ENCODE measurements at places on chromosomes 13 and 19.

DNA sequence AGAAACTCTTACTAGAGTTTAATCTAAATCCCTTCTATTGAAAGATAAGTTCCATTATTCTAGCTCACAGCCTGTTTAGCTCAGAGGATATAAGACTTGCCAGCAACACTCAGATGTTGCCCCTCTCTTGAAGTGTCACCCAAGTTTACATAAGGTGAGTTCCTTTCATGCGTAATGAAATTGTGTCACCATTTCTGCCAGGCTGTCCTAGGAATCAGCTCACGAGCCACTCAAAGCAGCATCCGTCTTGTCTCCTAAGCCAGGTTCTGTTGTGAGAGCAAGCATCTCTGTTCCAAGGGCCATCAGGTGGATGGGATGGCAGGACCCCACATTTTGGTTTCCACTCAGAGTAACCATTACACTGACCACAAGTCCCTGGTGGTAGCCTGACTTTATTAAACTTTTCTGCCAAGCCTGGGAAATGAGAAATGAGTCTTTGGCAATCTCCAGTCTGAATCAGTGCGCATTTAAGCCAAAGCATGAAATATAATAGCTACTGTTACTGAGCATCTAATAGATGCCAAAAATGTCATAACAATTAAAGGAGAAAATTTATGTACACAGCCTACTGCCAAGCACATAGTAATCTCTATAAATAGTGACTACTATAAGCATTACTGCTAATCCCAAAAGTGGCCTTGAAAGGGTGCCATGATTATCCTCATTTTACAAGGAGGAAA lies 179.6 kb upstream of the MIR17HG start:
- H3K36me3 ChIP-seq, result no peaks in the 10 kb centered on the region
- no peak overlapping the region for H3K27ac ChIP-seq
- no peaks in the 10 kb centered on the region for H3K27me3 ChIP-seq
- DNase-seq, result no peak
- no peak overlapping the region for H3K4me3 ChIP-seq

DNA sequence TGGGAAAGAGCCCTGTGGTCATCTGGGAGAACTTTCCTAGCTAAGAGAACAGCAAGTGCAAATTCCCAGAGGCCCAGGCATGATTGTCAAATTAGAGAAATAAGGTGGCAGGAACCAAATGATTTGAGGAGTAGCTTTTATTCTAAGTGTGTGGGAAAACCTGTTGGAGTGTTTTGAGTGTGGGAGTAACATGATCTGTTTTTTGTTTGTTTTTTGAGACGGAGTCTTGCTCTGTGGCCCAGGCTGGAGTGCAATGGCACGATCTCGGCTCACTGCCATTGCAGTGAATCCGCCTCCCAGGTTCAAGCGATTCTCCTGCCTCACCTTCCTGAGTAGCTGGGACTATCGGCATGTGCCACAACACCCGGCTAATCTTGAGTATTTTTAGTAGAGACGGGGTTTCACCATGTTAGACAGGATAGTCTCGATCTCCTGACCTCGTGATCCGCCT lies 2.4 kb downstream of the SAE1 start:
- H3K36me3 ChIP-seq, result no peaks in the 10 kb centered on the region
- no peaks in the 10 kb centered on the region for H3K27me3 ChIP-seq
- no peak overlapping the region for H3K4me3 ChIP-seq
- no peak for DNase-seq
- no peak overlapping the region for H3K27ac ChIP-seq

- no peak overlapping the region for H3K27ac ChIP-seq
- H3K4me1 ChIP-seq, result no peaks in the 10 kb centered on the region
- no peaks in the 10 kb centered on the region for H3K27me3 ChIP-seq
- no peak overlapping the region for H3K4me3 ChIP-seq
Observed at GRCh38 chr13:29733147-29733611, 117.2 kb downstream of the UBL3 start.

DNA sequence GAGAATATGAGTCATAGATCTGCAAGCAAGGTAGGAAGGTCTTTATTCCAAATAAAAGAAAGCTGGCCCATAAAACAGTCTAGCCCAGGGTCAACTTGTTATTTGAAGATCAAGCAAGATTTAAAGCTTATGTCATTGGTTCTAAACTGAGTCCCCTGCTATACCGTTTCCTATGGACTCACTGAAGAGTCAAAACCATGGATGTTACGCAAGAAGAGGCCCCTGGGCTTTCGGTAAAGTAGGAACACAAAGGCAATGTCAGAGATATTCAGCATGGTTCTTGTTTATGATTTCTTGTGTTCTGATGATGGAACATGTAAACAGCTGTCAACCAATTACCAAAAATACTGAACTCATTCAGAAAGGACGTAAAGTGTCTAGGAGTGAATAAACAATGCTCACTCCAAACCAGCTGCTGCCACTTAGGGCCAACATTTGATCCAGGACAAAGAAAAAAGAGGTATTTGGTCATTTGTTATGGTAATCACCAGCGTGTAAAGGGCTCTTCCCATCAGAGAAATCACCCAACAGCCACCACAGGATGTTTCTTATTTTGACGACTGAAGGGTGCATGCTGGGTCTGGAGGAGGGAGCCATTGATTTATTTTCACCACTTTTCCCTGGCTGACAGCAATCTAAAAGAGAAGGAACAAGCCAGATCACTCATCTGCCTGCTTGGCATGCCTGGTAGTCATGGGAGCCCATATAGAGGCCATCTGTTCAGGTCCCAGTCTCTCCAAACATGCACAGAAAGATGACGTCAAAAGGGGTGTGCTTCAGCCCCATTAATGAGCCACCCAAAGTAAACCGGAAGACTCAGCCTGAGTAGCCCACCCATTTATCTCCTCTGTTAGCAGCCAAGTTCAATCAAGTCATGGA lies 68.3 kb downstream of the FGF14 start:
- no peaks in the 10 kb centered on the region for H3K36me3 ChIP-seq
- no peak overlapping the region for H3K4me3 ChIP-seq
- no peaks in the 10 kb centered on the region for H3K4me1 ChIP-seq
- no peak for DNase-seq
- no peak overlapping the region for H3K27ac ChIP-seq
- H3K27me3 ChIP-seq, result no peaks in the 10 kb centered on the region

- peaks cover 9% of the 10 kb centered on the region for H3K4me1 ChIP-seq
- no peak overlapping the region for H3K27ac ChIP-seq
- no peaks in the 10 kb centered on the region for H3K27me3 ChIP-seq
- no peaks in the 10 kb centered on the region for H3K36me3 ChIP-seq
Observed at GRCh38 chr13:110403315-110403714, 96.2 kb downstream of the COL4A2 start.

DNA sequence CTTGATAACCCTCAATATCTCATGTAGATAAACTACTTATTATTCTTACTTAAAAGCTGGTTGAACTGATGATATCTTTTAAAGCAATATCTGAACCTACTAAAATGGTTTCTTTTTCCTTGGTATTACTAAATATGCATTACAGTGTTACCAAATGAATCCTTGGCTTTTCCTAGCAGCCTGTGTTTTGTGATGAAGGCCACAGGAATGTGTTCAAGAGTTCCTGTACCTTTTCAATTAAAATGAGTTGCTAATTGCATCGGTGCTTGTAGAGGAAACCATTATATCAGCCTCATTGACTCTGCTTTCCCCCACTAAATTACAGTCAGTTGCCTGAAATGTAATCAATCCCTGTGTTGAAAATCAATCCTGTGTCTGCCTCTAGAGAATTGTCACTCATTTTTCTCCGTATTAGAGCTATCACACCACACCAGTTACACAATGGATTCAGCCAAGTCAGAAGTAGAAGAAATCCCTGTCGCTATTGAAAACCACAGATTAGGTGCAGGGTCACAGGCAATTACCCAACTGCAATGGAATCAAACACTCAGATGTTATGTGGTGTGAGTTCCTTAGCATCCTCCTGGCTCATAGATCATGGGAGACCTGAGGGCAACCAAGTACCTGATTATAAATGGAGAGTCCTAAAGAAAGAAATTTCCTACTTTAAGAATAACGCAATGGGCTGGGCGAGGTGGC lies 13.3 kb downstream of the FAM216B start:
- H3K36me3 ChIP-seq, result no peaks in the 10 kb centered on the region
- no peaks in the 10 kb centered on the region for H3K27me3 ChIP-seq
- DNase-seq, result no peak
- no peak overlapping the region for H3K4me3 ChIP-seq
- no peak overlapping the region for H3K27ac ChIP-seq

DNA sequence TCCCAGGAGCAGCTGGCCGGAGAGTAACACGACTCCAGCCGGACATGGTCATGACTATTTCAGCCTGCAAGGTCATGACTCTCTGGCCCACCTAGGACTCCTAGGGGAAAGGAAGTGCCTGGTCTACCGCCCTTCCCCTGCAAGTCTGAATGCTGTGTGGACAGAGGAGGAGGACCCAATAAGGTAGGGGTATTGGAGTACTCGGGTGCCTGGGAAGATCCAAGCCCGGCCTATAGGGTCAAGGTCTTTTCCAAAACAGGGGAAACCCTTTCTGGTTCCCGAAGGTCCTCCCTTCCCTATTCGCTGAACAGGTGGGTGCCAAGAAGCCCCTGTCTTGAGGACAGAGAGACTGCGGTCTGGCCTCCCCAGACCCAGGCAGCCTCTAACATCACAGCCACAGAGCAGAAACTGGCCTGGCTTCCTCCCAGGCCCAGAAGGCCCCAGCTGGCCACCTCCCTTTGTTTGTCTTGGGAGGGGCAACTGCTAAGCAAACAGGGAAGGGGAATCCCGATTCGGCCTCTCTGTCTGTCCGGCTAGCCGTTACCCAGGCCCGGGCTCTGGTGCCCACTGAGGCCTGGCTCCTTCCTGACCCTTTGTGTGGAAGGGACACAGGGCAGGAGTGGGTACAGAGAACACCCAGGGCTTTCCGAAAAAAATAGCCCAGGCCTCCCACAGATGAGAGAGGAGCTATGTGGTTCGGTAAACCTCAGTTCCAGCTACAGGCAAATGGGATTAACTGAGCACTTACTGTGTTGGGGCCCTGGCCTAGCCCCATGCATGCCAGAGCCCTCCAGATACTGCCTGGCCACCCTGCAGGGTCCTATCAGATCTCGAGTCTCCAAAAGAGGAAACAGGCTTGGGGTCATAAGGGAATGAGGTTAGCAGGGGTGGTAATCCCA lies 5.2 kb upstream of the GRAMD1A start:
- H3K27ac ChIP-seq, result peak overlapping the region; percentile 81
- DNase-seq, result peak; percentile 56
- H3K27me3 ChIP-seq, result no peaks in the 10 kb centered on the region
- no peaks in the 10 kb centered on the region for H3K36me3 ChIP-seq
- peaks cover 9% of the 10 kb centered on the region for H3K4me1 ChIP-seq

- DNase-seq, result peak; percentile 72
- no peak overlapping the region for H3K27ac ChIP-seq
- no peak overlapping the region for H3K4me3 ChIP-seq
- H3K36me3 ChIP-seq, result no peaks in the 10 kb centered on the region
- no peaks in the 10 kb centered on the region for H3K27me3 ChIP-seq
Observed at GRCh38 chr19:21483589-21484170, 21.7 kb upstream of the ZNF429 start.

DNA sequence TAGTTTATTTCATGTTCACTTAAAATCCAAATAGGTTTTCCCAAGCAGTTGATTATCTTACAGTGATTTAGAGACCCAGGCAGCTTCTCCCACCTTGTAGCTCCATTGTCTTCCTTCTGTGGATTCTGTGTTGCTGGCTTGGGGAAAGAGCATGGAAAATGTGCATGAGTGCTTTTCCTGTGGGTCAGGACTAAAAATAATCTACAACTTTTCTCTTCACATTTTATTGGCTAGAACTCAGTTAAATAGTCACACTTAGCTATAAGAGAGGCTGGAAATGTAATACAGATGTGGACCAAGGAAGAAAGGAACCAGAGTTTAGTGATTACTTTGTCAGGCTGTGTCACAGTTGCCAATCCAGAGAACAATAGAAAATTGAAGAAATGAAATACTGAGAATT lies 198.8 kb downstream of the NBEA start:
- H3K36me3 ChIP-seq, result no peaks in the 10 kb centered on the region
- H3K27ac ChIP-seq, result no peak overlapping the region
- no peaks in the 10 kb centered on the region for H3K4me1 ChIP-seq
- H3K4me3 ChIP-seq, result no peak overlapping the region
- no peaks in the 10 kb centered on the region for H3K27me3 ChIP-seq

- H3K4me1 ChIP-seq, result no peaks in the 10 kb centered on the region
- no peaks in the 10 kb centered on the region for H3K27me3 ChIP-seq
- H3K4me3 ChIP-seq, result no peak overlapping the region
- no peaks in the 10 kb centered on the region for H3K36me3 ChIP-seq
- no peak for DNase-seq
Observed at GRCh38 chr13:78976696-78977095, 317.7 kb upstream of the OBI1 start.

GRCh38 chr13:60759499-60759898 lies 362.5 kb downstream of the TDRD3 start:
- no peaks in the 10 kb centered on the region for H3K4me1 ChIP-seq
- H3K36me3 ChIP-seq, result no peaks in the 10 kb centered on the region
- no peak for DNase-seq
- no peak overlapping the region for H3K27ac ChIP-seq
- H3K27me3 ChIP-seq, result no peaks in the 10 kb centered on the region
- no peak overlapping the region for H3K4me3 ChIP-seq

GRCh38 chr13:59450229-59450628 lies 713.5 kb downstream of the DIAPH3 start:
- no peak overlapping the region for H3K4me3 ChIP-seq
- no peak for DNase-seq
- H3K4me1 ChIP-seq, result no peaks in the 10 kb centered on the region
- H3K27ac ChIP-seq, result no peak overlapping the region
- no peaks in the 10 kb centered on the region for H3K36me3 ChIP-seq

DNA sequence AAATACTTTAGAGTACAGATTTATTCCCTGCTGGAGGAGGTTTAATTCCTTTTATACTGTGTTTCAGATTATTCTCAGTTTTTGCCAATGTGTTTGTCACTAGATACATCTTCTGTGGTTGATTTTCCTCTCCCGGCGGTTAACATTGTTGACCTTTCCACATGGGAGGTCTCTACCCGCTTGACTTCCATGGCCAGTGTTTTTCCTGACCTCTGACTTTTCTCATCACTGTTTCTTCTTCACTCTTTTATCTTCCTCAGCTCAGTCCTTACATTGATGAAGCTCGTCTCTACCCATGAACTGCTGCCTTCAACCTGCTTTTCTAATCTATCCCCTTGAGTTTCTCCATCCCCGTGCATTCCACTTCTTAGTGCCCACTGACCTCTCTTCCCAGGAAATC lies 517.4 kb downstream of the GPC6 start:
- no peak for DNase-seq
- H3K36me3 ChIP-seq, result no peaks in the 10 kb centered on the region
- H3K4me3 ChIP-seq, result no peak overlapping the region
- H3K4me1 ChIP-seq, result no peaks in the 10 kb centered on the region

GRCh38 chr13:32254416-32254815 lies 60.7 kb downstream of the ZAR1L start:
- H3K4me1 ChIP-seq, result peaks cover 16% of the 10 kb centered on the region
- H3K4me3 ChIP-seq, result peak overlapping the region; percentile 58
- no peaks in the 10 kb centered on the region for H3K27me3 ChIP-seq
- H3K36me3 ChIP-seq, result peaks cover 28% of the 10 kb centered on the region

GRCh38 chr19:50899569-50899968 lies 11.6 kb downstream of the KLK4 start:
- DNase-seq, result no peak
- H3K36me3 ChIP-seq, result no peaks in the 10 kb centered on the region
- no peaks in the 10 kb centered on the region for H3K4me1 ChIP-seq
- no peaks in the 10 kb centered on the region for H3K27me3 ChIP-seq
- H3K27ac ChIP-seq, result no peak overlapping the region

Data from psoas muscle (tissue), 8 donors.